ENCODE measurements at places on chromosomes 4 and X.

DNA sequence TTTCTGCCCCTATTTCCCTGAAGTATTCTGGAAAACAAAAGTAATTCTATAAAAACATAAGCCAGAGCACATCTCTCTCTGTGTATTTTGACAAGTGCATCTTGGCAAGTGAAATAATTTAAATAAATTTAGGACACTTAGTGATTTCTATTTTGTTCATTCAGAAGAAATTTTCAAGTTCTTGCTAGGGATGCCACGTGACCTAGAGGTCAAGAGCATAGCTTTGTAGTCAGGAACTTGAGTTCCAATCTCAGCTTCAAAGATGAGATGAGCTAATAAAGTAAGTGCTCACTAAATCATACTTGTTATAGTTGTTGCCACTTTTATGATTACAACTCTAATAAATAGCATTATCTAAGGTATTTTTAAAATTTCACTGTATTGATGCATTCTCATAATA, 13.8 kb downstream of the KDR start:
- DNase-seq, result no peak

- DNase-seq, result no peak
Measured at GRCh38 chr4:880684-881405, 51.3 kb downstream of the GAK start.

- no peak for DNase-seq
Measured at GRCh38 chr4:5980436-5981155, 37.6 kb downstream of the C4orf50 start.

DNA sequence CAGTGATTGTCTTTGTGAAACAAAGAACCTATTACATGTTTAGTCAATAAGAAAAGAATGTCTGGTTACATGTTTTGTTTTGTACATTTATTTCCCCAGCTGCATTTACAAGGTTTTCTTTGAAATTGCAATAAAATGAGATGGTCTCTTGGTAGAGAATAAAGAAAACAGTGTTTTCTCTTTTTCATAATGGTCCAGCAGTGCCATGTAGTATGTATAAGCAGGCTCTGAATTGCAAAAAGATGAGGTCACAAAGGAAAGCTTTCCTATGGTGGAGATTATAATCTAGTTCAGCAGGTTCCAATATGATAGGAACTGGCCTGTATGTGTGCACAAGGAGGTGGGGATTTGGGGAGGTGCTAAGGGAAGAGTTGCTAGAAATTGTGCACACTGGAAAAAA, 1417.3 kb downstream of the STIM2 start:
- no peak for DNase-seq

- DNase-seq, result no peak
Measured at GRCh38 chr4:81745050-81745449, 273.3 kb upstream of the RASGEF1B start.

- no peak for DNase-seq
Measured at GRCh38 chr4:158201322-158201721, 9.0 kb upstream of the TMEM144 start.

GRCh38 chr4:89056953-89057398, at the start of gene FAM13A:
Gene FAM13A (minus strand): TSS chr4:89057185. CDS start chr4:89056964, 221 bp downstream.
- no peak for DNase-seq

DNA sequence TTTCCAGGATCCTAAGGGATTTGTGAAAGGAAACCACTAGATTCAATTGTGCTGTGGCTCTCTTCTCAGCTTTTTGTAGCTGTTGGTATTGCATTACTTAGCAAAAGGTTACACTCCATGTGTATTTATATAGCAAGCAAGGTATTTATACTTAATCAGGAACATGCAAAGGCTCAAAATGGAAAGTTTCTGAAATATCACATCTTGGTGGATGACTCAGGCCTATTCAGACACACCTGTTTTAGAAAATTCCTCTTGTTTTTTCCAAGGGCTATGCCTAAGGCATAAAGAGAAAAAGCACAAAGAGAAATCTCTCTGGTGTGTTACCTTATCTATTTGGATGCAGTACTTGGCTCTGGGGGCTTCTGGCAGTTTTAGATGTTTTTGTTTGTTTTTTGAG, 144.4 kb upstream of the GALNT7 start:
- DNase-seq, result no peak

DNA sequence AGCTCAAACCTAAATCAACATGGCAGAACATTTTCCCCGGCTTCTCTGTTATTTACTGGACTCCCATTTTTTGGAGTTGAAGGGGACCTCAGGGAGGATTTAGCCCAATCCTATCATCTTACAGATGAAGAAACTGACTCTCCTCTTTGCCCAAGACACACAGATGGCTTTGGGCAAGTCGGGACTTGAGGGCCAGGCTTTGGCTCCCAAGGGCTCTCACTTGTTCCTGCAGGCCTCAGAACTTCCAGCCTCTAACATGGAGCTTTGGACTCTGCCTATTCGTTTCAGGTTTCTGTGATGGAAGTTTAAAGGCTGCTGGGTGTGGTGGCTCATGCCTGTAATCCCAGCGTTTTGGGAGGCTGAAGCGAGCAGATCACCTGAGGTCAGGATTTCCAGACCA, 59.5 kb downstream of the RHOH start:
- no peak for DNase-seq

DNA sequence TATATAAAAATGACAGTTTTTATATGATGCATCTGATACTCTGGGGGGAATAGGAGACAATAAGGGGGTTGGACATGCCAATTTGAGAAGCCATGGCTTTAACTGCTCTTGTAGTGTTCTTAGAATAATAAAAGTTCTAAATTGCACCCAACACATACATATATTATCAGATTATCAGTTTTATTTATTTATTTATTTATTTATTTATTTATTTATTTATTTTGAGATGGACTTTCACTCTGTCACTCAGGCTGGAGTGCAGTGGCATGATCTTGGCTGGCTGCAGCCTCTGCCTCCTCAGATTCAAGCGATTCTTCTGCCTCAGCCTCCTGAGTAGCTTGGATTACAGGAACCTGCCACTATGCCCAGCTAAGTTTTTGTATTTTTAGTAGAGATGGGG, 356.8 kb downstream of the TLL1 start:
- no peak for DNase-seq

DNA sequence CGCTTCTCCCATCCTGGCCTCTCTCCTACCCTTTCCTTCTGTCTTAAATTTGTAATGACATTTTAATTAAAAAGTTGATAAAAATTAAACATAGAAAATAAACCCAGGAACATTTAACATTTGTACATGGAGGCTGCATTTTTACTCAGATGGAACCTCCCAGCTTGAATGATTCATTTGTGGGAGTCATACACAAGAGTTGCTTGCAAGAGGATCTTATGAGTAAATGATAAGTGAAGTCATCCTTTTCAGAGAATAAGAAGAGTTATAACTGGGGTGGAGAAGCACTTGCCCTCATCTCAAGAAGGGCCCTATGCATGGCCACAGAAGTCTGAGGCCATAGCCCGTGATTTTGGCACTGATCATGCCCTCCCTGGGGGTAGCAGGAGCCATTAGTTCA, 482.9 kb upstream of the BOD1L1 start:
- DNase-seq, result no peak

- DNase-seq, result no peak
Measured at GRCh38 chrX:106987488-106987887, 12.5 kb downstream of the MORC4 start.

- no peak for DNase-seq
Measured at GRCh38 chrX:47196098-47196497, 2.5 kb downstream of the UBA1 start.

- DNase-seq, result no peak
Measured at GRCh38 chr4:150082241-150082640, 4.0 kb downstream of the DCLK2 start.

DNA sequence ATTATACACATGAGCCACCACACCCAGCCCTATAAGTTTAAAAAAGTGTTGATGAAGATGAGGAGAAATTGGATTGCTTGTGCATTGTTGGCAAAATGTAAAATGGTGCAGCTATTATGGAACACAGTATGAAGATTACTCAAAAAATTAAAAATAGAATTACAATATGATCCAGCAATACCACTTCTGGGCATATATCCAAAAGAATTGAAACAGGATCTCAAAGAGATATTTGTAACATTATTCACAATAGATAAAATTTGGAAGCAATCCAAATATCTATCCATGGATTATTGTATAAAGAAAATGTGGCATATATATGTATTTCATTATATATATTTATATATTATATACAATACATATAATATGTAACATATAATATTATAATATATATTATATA, 515.6 kb upstream of the GNPDA2 start:
- no peak for DNase-seq

DNA sequence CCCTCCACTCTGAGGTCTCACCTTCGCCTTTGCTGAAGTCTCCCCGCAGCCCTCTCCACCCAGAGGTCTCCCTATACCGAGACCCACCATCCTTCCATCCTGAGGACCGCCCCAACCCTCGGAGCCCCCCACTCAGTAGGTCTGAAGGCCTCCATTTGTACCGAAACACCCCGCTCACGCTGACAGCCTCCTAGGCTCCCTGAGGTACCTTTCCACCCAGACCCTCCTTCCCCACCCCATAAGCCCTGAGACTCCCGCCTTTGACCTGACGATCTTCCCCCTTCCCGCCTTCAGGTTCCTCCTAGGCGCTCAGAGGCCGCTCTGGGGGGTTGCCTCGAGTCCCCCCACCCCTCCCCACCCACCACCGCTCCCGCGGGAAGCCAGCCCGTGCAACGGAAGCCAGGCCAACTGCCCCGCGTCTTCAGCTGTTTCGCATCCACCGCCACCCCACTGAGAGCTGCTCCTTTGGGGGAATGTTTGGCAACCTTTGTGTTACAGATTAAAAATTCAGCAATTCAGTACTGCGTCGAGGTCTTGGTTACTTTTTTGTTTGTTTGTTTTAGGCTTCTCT, 5.0 kb downstream of the SOD3 start:
- DNase-seq, result no peak

- no peak for DNase-seq
Measured at GRCh38 chr4:86155766-86156165, 204.1 kb downstream of the MAPK10 start.

GRCh38 chr4:122643257-122643656, 22.4 kb upstream of the IL21 start:
- DNase-seq, result no peak

DNA sequence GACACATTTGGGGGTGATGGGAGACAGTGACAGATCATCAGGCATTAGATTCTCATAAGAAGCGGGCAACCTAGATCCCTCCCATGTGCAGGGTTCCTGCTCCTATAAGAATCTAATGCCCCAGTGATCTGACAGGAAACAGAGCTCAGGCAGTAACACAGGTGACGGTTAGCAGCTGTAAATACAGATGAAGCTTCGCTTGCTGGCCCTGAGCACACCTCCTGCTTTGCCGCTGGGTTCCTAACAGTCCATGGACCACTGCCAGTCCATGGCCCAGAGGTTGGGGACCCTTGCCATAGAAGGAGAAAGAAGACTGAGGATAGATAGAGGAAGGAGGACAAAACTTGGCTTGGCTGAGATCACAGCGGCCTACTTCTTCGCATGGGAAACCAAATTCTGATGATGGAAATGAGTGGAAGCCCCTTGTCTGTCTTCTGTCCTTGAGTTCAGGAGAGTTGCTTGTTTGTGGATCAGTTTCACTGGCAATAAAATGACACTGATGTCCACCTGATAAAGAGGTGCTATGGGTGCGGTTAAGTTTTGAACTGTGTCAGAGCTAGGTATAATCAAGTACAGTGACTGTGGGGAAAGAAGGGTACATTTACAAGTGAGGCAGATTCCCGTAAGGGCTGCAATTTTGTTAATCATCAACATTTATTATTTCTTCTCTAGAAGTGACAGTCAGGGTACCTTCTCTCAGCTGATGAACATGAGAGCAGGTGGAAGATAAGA, 1.7 kb upstream of the TIFA start:
- peak; percentile 55 for DNase-seq

DNA sequence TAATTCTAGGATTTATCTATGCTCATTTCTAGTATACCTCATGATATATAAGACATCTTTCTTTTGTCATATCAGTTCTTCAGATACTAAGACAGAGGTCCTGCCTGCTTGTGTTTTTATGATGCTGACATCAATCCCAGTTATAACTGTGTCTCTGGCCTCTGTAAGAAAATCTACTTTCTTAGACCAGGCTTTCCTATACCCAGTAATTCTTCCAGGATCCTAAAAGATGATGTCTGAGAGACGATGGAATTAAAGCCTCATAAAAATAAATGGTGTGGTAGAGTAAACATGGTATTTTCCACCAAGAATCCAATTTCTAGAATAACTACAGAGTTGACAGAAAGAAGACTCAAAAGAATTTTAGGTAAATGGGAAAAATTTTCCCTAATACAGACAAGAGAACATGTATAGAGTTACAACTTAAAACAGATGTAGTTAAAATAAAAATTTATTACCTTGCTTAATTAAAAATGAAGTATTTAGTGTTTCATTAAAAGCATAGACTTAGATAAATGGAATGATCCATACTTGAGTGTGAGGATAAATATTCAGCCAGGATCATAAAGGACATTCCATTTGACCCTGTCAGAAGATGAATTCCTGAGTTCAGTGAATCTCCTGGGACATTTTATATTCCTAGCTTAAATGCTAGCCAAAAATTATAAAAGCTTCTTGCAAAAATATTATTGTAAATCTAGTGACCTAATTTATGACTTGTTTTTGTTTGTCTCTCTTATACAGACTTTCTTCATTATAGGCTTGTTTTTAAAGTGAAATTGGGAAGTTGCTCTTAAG, 137.4 kb downstream of the PDLIM5 start:
- DNase-seq, result no peak

DNA sequence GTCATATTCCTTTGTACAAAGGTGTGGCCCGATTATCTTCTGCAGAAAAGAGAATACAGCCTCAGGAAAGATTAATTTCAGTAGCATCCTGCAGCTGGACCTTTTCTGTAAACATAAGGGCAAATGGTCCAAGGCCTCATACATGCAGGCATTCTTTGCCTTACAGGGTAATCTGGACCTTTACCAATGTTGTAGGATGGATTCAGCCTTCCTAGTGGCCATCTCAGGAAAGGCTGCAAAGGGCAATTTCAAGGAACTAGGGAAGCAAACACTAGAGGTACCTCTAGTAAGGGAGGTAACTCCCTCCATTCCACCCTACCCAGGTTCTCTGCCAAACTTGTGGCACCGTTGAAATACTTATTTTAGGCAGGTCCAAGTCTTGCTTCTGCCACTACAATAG, 43.0 kb downstream of the UGT2B28 start:
- DNase-seq, result no peak

DNA sequence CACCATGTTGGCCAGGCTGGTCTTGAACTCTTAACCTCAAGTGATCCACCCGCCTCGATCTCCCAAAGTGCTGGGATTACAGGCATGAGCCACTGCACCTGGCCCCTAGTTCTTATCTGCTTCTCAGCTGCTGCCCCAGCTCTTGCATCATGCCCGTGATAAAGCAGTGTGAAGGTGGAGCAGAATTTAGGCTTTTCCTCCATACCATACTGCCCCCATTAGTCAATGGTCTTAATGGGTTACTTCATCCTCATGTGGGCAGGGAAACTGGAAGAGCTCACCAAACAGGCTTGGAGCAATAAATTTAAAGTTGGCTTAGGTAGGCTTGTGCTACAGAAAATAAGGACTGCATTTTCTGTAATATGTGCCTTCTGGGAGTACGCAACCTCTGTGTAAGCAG, 636.9 kb upstream of the BOD1L1 start:
- peak; percentile 2 for DNase-seq
